CD14-positive monocyte (primary cell): ENCODE measurements at places on chromosomes 2 and 18.
A peak's percentile ranks its signal among the peaks of the same experiment; 100 is the strongest.

- no peak for DNase-seq
These were observed 399.3 kb downstream of the METTL4 start for GRCh38 chr18:2171840-2172625.

DNA sequence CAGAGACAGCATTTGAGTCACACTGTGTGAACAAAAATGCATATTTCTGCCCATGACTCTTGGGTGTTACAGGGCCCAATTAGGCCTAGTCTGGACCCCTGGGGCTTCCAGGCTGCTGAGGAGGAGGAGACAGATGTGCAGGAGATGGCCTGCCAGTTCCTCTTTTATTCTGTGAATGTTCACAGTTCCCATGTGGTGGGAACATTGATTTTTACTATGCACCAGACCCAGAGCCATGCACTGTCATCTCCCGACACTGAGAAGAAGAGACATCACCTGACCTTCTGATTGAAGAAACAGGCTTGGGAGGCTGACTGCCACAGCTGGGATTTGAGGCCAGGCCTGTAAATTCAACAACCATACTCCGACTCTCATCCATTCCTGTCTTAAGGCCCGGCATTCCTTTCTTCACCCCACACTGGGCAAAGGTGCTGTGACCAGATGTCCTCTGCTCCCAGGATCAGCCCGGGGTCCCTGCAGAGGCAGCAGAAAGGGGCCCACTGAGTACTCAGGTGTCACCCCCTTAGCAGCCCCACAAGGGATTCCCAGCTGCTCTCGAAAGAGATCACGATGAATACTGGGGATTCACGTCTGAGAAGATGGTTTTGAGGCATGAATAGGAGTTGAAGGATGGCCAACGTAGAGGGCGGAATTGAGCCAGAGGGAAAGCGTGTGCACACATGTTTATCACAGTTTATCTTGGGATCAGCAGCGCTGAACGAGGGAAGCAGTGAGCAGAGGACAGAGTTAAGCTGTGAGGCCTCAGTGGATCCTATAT, 3.6 kb upstream of the TFCP2L1 start:
- DNase-seq, result no peak

DNA sequence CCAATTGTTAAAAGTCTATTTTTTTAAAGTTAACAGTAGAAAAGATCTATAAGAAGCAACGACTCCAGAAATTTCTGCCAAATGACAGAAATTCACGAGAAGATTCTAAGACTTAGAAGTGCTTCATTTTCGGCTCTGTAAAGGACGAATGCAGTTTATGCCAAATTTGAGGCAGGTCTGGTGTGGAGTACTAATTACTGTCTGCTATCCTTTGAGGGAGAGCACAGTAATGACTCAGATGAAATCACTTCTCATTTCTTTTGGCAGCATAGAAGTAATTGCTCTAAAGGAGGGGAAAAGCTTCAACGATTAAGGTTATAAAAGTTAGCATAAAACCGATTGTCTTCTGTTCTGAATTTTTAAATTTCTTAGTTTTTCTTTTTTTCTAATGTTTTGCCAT, 11.4 kb downstream of the G6PC2 start:
- DNase-seq, result no peak

DNA sequence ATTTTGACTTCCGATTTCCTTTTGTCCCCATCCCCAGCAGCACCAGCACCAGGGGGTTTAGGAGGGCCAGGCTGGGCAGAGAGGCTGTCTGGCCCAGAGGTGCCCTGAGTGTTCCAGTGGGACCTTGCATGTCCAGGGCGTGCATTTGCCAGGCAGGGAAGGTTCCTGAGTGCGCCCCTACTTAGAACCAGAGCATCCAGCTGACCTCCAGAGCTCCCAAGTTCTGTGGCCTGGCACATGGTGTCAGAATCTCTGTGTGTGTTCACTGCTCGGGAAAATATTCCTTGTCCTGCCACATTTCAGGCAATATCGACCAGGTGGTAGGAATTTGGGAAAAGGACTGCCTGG, 5.5 kb downstream of the SIX3 start:
- no peak for DNase-seq

GRCh38 chr2:142234741-142235140, 103.9 kb upstream of the LRP1B start:
- DNase-seq, result no peak

DNA sequence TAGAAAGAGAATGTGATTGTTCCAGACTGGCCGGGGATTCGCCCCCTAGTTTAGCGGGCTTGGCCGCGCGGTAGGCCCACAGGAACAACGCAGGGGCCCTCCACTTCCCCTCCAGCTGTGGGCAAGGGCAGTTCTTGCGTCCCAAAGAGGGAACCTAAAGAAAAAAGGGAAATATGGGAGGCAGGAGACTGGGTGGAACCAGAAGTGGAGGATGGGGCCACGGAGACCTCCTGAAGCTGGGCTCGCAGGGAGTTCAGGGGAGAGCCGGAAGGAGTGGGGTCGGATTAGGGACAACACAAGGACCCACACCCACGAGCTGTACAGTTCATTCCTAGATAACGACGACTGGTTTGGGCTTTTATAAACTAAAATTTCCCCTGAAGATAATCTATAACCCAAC, 18.2 kb downstream of the GNLY start:
- peak; percentile 55 for DNase-seq

- no peak for DNase-seq
These were observed 27.6 kb downstream of the NMUR1 start for GRCh38 chr2:231502596-231502995.

DNA sequence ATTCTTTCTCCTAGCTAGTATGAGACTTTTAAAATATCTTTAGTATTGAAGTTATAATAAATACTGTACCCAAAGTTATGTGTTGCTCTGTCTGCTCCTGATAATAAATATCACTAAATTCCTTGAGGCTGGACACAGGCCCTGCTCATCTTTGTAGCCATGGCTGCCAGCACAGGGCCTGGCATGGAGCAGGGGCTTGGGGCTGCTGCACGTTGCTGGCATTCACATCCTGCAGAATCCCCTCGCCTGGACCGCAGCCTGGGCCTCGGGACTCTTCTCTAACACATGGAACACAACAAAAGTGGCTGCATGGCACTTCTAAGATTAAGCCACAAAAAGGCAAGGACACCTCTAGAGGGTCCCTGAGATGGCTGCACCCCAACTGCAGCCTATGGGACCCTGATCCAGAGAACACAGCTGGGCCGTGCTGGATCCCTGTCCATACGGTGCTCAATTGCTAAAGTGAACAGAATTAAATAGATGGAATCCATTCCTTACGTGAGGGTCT, 477.5 kb upstream of the MYT1L start:
- no peak for DNase-seq

- DNase-seq, result no peak
These were observed 86.5 kb downstream of the LRP2 start for GRCh38 chr2:169275696-169276444.

- no peak for DNase-seq
These were observed 117.0 kb upstream of the RIOK3 start for GRCh38 chr18:23336101-23336500.

- DNase-seq, result no peak
These were observed 69.8 kb downstream of the NFATC1 start for GRCh38 chr18:79465392-79465991.

GRCh38 chr2:224369028-224369632, 32.8 kb downstream of the FAM124B start:
- DNase-seq, result peak; percentile 15

DNA sequence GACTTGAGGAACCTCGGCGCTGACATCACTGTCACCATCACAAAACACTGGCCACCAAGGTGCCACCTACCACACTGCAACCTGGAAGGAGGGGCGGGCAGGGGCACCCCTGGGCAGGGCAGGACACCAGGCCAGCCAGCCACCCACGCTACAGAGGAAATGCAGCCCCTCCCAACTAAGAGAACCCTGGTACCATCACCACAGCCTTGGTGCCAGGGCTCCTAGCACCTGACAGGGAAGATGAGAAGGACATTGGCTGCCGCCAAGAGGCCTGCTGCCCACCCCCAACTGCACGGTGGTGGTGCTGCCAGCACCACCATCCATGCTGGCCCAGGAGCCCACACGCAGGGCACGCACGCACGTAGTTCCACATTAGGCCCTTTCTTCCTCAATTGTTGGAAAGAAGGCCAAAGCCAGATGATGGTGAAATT, 88.7 kb downstream of the HDAC4 start:
- peak; percentile 47 for DNase-seq

GRCh38 chr2:162067596-162067995, 6.4 kb downstream of the DPP4 start:
- no peak for DNase-seq

- DNase-seq, result no peak
These were observed 137.3 kb downstream of the ZNF804A start for GRCh38 chr2:184735611-184736010.

- no peak for DNase-seq
These were observed 185.3 kb upstream of the RAB6C start for GRCh38 chr2:129794116-129794515.

GRCh38 chr18:76354348-76354747, 140.7 kb downstream of the ZNF516 start:
- DNase-seq, result no peak

- no peak for DNase-seq
These were observed 32.0 kb downstream of the YPEL5 start for GRCh38 chr2:30178618-30179434.

DNA sequence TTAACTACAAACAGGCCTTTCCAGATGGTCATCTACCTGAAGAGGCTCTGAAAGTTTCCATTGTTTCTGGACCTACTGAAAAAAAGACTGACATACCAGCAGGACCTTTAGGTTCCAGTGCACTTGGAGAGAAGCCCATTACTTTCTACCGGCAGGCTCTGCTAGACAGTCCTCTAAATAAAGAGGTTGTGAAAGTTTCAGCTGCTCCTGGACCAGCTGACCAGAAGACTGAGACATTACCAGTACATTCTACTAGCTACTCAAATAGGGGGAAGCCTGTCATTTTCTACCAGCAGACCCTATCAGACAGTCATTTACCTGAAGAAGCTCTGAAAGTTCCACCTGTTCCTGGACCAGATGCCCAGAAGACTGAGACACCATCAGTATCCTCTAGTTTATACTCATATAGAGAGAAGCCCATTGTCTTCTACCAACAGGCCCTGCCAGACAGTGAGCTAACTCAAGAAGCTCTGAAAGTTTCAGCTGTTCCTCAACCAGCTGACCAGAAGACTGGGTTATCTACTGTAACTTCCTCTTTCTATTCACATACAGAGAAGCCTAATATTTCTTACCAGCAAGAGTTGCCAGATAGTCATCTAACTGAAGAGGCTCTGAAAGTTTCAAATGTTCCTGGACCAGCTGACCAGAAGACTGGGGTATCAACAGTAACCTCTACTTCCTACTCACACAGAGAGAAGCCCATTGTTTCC, 65.8 kb downstream of the ALMS1 start:
- peak; percentile 6 for DNase-seq

DNA sequence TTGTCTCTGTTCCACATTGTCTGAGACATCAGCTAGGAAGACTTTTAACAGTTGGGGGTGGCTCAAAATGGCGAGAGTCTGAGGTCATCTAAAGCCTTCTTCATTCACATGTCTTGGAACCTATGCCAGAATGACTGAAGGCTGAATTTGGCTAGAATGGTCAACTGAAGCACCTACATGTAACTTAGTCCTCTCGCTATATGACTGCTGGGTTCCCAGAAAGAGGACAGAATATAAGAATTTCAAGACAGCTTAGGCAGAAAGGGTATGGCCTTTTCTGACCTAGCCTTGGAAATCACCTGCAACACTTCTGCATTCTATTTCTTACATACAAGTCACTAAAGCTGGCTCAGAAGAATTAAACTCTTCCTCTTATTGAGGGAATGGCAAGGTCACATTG, 75.6 kb upstream of the OTX1 start:
- DNase-seq, result no peak

GRCh38 chr2:165567273-165567672, 97.8 kb downstream of the CSRNP3 start:
- DNase-seq, result no peak

- no peak for DNase-seq
These were observed 346.5 kb downstream of the PARD3B start for GRCh38 chr2:204891739-204892138.

GRCh38 chr2:207491086-207491485, 38.7 kb upstream of the CREB1 start:
- DNase-seq, result no peak

DNA sequence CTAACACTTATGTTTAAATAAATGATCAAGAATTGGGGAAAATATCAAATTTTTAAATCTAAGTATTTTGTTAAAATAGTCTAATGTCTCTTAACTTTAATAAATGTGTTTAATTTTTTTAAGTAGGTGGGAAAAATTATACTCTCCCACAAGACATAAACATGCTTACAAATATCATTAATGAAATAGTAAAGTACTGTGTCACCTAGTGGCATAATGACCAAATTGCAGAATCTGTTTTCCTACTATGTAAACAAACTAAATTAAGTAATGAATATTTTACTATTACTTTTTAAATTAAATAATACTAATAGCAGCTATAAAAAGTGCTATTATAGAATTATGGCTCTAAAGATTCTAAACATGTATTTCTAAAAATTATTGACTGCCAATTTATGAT, 52.0 kb upstream of the CHAC2 start:
- no peak for DNase-seq

DNA sequence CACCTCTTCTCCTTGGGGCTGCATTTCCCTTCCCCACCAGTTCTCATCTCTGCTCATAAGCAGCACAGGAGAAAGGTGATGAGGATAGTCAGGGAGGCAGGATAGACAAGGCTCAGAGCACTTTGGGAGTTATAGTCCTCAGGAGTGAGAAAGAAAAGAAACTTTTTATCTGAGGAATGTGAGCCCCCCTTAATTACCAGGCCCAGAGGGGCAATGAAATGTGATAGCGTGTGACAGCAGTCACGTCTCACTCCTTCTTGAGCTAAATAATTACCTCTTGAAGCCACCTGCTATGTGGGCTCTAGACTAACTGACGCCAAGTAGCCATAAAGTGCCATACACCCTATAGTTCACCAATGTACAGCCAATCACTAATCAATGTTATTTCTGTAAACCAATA, 105.8 kb downstream of the SPP2 start:
- no peak for DNase-seq

GRCh38 chr18:26757263-26758019, 108.1 kb downstream of the AQP4 start:
- no peak for DNase-seq

DNA sequence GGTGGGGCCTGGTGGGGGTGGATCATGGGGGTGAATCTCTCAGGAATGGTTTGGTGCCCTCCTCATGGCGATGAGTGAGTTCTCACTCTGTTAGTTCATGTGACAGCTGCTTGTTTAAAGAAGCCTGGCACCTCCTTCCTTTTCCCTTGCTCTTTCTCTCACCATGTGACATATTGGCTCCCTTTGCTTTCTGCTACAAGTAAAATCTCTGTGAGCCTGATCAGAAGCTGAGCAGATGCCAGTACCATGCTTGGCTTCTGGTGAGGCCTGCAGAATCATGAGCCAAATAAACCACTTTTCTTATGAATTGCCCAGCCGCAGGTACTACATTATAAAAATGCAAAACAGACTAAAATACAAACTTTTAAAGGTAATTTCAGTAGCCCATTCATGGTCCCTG, 73.4 kb upstream of the TEX51 start:
- no peak for DNase-seq
